ENCODE measurements at places on chromosomes 5 and 9.

- no peak for DNase-seq
Measured at GRCh38 chr5:139075066-139076050, 122.8 kb downstream of the SIL1 start.

- peak; percentile 7 for DNase-seq
Measured at GRCh38 chr9:69919461-69920061, 98.9 kb downstream of the CFAP95 start.

DNA sequence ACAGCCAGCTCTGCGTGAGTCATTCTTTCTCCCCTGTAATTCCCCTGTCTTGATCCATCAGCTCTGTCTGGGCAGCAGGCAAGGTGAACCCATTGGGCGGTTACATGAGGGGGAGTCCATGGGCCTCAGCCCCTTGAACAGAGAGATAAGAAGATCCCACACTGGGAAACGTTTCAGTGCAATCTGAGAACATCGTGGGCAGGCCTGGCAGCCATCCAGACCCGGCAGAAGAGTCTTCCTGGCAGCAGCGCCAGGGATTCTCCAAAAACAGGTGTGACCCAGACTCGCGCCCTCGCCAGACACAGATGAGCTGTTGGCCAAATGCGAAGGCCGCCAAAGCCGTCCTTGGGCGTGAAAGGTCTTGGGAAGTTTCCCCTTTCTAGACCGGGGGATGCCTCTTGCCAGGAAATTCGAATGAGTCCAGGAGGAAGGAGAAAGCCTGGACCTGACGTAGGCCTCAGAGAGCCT, 6.4 kb upstream of the SLC12A7 start:
- no peak for DNase-seq

GRCh38 chr5:157312492-157312891, 46.6 kb downstream of the CYFIP2 start:
- DNase-seq: peak; percentile 26

GRCh38 chr5:80491296-80491695, 3.4 kb downstream of the FAM151B start:
- no peak for DNase-seq

- DNase-seq: no peak
Measured at GRCh38 chr9:11973011-11973410, 720.2 kb upstream of the TYRP1 start.

GRCh38 chr5:149598966-149599365, 17.7 kb downstream of the ARHGEF37 start:
- no peak for DNase-seq

- DNase-seq: no peak
Measured at GRCh38 chr5:140399979-140400729, 1.5 kb upstream of the ANKHD1 start.

DNA sequence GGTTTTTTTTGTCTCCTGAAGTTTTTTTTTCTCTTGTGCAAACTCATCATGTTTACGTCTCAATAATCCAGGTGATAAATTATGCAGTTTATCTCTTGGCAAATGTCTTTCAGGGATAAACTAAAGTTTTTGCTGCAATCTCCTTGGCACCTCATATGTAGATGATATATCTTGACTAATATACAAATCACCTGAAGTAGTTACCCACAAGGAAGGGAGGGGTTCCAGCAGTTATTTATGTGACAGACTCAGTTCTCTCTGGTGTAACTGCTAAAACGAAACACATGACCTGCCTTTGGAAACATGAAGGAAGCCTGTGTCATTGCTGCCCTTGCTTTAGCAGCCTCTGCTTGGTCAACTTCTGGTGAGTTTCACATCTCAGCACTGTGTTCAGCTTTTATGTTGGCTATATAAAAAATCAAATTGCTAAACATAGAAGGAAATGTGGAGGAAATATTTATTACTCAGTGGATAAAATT, 39.3 kb upstream of the KIAA1958 start:
- DNase-seq: no peak

DNA sequence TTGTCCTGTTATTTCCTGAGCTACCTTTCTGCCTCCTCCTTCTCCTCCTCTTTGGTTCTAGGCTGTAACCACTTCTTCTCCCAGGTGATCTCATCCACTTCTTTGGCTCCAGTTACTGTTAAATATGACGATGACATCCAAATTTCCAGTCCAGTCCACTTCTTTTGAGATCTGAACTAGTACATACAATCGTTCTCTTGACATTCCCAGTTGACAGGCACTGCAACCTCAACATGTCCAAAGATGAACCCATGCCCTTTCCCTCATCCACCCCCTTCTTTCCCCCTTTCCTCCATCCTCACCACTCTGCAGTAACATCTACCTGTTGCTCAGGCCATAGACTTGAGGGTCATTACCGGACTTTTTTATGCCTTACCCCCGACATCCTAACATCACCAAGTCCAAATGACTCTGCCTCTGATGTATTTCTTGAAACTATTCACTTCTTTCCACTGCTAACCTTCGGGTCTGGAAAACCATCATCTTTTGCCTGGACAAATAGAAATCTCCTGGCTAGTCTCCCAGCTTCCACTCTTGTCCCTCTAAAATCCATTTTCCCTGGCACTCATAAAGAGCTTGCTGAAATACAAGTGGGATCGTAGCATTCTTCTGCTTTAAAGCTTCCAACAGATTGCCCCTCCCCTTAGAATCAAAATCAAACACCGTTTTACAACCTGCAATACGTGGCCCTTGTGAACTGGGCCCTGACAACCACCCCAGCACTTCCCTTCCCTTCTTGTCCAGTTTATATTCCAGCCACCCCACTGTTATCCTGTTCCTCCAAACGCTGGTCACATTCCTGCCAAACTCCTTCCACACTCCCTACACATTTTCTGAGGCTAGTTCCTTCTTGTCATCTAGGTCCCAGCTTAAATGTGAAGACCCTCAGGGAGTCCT, 31.5 kb downstream of the KLF9 start:
- DNase-seq: no peak

- DNase-seq: no peak
Measured at GRCh38 chr9:104963076-104963475, 35.1 kb upstream of the ABCA1 start.

DNA sequence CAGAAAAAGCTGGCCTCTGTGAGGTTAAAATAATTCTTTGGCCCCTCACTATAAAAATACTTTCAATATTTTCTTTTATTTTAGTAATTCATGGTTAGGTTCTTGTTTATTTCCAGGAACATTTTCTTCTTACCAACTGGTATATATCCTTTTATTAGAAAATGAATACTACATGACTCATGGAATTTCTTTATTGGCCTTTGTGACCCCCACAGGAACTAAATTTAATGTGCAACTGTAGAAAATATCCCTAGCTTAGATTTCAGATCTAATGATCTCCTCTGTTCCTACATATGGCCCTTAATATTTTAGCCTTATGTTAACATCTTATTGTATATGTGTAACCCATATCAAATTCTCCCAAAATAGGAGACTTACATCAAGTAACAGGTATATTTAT, 429.9 kb downstream of the NR2F1-AS1 start:
- DNase-seq: no peak

- no peak for DNase-seq
Measured at GRCh38 chr5:89372176-89372575, 489.2 kb upstream of the MEF2C start.

DNA sequence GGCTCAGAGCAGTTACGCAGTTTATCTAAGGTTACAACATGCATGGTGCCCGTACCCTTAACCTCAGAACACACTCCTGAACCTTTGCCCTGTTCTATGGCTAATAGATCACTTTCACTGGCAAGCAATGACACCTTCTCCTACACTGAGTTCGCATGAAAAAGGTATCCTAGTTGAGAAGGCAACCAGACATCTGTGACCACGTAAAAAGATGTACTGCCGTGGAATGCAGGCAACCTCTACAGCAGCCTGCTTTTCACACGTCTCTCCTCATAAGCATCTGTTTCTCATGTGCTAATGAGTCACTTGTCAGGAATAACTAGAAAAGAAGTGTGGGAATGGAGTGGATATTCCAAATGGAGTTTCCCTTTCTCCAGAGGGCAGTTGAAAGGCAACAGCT, 71.4 kb downstream of the FBXO38 start:
- DNase-seq: no peak

GRCh38 chr9:114289571-114290481, 33.1 kb upstream of the ORM1 start:
- no peak for DNase-seq

- DNase-seq: no peak
Measured at GRCh38 chr5:74990194-74990593, 62.2 kb downstream of the GCNT4 start.

DNA sequence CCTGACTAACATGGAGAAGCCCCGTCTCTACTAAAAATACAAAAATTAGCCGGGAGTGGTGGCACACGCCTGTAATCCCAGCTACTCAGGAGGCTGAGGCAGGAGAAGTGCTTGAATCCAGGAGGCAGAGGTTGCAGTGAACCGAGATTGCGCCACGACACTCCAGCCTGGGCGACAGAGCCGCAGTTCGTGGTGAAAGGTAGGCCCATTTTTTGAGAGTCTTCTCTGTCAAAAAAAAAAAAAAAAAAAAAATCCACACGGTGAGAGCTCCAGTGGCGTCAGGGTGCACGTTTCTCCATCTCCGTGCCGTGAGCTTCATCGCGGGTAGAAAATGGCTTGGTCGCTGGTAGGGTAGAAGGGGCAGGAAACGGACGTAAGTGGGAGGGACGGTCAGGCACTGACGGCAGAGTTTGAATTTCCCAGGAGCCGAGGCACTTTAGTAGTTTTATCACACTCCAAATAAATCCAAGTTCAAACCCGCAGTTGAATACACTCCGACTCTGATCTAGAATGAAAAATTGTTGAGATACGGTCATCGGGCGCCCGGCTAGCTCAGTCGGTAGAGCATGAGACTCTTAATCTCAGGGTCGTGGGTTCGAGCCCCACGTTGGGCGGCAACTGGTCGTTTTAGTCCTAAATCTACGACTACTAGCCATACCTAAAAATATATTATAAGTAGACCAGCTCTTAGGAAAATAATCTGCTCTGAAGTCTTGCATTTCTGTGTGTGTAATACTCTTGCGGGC, 2.4 kb upstream of the TRIM7 start:
- peak; percentile 88 for DNase-seq

DNA sequence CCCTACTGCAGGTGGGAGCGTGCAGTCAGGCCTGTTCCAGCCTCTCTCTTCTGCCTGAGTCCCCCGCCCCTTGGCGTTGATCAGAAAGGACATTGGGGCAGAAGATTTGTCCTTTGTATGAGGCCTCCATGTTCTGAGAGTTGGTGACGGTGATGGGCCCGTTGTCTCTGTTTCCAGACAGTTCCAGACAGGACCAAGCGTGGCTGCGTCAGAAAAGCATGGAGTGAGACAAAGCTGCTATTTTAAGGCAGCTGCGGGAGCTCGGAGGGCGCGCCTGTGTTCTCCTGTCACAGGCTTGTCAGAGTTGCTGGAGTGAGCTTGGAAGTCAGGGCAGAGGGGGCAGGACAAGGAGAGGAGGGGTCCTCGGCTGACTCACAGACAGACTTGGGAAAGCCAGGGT, 32.1 kb upstream of the SH3PXD2B start:
- no peak for DNase-seq

DNA sequence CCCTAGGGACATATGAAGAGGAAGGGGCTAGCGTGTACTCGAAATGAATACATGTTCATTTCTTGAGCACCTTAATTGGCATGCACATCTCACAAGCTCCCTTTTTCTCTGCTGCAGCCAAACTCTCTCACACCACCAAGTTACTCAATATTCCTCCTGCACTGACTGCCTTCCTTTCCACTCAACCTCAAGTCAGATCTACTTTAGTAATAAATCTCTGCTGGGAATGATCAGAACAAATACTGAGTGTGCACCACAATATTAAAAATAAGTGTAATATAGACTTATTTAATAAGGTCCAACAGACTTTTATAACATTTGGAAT, 995.8 kb upstream of the WWC1 start:
- DNase-seq: no peak

GRCh38 chr5:155023320-155023719, 9.8 kb downstream of the KIF4B start:
- no peak for DNase-seq

DNA sequence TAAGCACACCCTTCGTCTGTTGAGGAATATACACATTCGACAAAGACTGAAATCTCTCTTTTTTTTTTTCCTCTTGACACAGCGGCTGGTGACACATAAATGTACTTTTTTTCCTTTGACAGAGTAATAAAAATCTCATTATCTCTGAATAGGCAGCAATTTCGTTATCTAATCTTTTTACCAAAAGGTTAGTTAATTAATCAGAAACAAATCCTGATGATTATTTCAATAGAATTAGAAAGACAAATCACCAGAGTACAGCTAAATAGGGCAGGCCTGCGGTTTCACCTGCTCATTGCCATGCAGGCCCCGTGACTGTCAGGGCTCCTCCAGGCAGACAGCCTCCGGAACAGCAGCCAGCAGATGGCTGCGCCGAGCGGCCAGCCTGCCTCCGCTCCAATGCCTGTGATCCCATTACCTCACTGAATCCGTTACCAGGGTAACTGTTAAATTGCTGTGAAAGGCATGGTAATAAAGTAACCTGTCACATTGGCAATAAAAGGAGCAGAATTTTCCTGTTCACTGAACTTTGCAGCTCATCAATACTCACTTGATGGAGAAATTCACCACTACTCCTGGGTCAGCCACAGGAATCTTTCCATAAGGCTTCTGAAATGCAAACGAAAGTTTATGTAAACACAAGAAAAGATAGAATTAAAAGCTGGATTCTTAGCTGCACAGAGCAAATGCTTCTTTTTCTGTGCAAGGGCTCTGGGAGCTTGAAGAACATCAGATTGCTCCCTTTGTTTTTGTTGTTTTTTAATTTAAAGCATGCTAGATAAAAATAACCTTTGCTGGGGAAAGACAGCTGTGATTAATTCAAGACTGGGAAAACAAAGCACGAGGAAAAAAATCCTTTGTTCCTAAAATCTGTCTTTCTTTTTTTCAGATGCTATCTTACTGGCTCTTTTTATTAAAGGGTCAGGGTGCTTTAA, 666.4 kb upstream of the ZNF608 start:
- no peak for DNase-seq

DNA sequence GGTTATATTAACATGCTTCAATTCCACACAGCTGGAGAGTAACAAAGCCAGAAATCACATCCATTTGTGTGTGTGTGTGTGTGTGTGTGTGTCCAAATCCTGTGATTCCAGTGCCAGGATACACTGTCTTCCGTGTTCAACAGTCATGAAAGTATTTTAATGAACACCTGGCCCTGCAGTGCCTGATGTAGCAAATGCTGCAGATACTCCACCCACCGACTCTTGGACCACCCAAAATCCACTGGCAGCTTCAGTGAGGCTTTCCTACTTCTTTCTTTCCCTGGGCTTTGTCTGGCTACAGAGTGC, 13.1 kb upstream of the INSYN2B start:
- DNase-seq: no peak

GRCh38 chr5:79612667-79613198, 492 bp downstream of the TENT2 start:
- DNase-seq: no peak

- no peak for DNase-seq
Measured at GRCh38 chr9:16519001-16519400, 351.5 kb downstream of the BNC2 start.

DNA sequence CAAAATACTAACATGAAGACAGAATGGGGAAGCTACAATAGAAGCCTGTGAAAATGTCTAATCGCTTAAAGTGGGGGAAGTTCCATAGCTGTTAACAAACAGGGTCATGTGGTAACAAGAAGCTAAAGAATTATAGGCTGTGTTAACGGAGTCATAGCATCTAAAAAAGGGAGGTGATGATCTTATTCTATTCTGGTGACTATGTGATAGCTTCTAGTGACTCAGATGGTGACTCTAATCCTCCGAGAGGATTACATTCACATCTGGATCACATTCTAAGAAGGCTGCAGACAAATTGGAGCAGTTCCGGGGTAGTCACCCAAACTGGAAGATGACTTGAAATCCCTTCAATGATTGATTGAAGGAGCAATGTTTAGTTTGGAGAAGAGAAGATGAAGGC, 142.1 kb downstream of the LIFR start:
- DNase-seq: no peak

GRCh38 chr5:180736536-180736935, 3.3 kb downstream of the OR2Y1 start:
- DNase-seq: no peak

All from stimulated activated CD4-positive, alpha-beta T cell treated with anti-CD3 and anti-CD28 coated beads, Interleukin-1b, Interleukin-23, amount 100 ng/mL, for 4 hours (primary cell).